Stimulated activated CD8-positive, alpha-beta memory T cell treated with anti-CD3 and anti-CD28 coated beads, Interleukin-12 subunit alpha, Interleukin-12 subunit beta, amount 100 ng/mL, for 1 hour (primary cell): ENCODE measurements at places on chromosomes 16 and 17.

DNA sequence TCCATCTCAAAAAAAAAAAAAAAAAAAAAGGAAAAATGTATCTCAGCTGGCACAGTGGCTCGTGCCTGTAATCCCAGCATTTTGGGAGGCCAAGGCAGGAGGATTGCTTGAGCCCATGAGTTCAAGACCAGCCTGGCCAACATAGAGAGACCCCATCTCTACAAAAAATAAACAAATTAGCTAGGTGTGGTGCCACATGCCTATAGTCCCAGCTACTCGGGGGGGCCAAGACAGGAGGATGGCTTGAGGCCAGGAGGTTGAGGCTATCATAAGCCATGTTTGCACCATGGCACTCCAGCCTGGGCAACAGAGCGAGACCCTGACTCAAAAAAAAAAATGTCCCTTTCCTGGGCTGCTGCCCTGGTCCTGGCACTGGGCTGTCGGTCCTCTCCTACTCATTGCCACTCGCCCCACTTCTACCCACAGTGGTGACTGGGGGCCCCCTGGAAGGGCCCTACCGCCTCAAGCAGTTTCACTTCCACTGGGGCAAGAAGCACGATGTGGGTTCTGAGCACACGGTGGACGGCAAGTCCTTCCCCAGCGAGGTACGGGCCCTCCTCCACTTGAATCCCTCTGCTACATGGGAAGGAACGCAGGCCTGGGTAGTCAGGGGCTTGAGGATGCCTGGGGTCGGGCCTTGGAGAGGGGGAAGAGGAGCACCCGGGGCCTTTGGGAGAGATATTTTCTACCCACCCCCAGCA, 6.1 kb downstream of the CA7 start:
- no peak for DNase-seq

DNA sequence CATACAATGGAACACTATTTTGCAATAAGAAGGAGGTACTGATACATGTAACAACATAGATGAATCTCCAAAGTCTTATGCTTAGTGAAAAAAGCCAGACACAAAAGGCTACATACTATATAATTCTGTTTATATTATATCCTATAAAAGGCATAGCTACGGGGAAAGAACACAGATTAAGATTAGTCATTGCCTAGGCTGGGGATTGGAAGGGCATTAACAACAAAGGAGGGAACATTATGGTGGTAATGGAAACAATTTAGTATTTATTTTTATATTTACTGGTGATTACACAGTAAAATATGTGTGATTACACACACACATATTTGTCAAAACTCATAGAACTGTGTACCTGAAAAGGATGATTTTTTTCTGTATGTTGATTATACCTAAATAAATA, 278.1 kb downstream of the ZFHX3 start:
- DNase-seq: no peak

DNA sequence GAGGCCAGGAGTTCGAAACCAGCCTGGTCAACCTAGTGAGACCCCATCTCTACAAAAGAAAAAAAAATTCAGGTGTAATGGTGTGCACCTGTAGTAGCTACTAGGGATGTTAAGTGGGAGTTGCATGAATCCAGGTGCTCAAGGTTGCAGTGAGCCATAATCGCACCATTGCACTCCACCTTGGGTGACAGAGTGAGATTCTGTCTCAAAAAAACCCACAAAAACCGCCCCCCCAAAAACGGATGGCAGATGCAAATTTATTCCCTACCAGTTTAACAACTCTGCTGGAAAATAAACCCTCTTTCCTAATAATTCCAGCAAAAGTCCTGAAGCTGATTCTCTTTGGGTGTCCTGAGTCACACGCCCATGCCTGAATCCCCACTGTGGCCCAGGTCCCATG, 140.3 kb downstream of the PRKCB start:
- no peak for DNase-seq

DNA sequence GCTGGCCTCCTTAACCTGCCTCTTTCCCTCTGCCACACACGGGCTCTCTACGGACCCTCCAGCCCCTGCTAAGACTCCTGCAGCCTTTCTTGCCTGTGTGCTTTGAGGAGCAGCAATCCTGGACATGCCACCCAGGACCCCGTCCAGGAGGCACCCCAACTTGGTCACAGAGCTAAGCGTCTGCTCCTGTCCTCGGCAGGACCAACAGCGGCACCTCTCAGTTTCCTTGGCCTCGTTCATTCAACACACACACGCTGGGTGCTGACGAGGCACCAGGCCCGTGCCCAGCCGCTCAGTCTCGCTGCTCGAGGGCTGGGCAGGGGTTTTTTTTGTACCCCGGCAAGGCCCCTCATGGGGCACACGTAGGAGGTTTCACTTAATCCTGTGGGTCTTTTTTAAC, 15.2 kb downstream of the RPH3AL start:
- no peak for DNase-seq

DNA sequence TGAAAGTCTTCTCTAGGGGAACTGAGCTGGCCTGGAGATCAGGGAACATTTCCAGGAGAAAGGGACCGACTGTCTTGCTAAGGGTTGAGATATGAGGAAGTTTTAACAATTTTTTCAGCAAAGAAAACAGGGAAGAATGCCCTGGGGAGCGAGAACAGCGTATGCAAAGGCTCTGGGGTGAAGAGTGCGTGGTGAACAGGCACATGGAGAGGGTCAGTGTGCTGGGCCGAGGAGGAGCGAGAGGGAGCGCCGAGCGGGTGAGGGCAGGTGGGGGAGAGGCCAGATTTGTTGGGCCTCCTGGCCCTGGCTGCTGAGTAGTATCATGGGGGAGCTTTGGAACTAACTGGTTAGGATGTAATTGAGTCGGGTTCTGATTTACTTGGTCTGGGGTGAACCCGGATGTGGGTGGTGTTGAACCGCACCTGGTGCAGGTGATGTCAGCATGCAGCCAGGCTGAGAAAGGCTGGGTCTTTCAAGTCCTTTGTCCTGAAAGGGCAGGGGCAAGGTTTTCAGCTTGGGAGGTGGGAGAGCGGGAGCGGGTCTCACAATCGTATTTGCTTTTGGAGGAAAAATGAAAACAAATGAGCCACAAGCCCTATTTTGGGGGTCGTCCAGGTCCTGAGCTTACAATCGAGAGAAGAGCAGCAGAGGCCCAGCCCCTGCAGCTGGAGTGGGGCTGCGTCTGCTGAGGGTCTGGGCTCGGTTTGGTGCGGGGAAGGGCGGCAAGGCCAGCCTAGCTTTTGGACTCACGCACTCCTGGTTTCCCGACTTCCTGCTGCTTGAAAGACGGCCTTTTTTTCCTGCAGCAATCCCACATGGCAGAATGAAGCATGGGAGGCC, 11.1 kb upstream of the WFDC1 start:
- DNase-seq: no peak

DNA sequence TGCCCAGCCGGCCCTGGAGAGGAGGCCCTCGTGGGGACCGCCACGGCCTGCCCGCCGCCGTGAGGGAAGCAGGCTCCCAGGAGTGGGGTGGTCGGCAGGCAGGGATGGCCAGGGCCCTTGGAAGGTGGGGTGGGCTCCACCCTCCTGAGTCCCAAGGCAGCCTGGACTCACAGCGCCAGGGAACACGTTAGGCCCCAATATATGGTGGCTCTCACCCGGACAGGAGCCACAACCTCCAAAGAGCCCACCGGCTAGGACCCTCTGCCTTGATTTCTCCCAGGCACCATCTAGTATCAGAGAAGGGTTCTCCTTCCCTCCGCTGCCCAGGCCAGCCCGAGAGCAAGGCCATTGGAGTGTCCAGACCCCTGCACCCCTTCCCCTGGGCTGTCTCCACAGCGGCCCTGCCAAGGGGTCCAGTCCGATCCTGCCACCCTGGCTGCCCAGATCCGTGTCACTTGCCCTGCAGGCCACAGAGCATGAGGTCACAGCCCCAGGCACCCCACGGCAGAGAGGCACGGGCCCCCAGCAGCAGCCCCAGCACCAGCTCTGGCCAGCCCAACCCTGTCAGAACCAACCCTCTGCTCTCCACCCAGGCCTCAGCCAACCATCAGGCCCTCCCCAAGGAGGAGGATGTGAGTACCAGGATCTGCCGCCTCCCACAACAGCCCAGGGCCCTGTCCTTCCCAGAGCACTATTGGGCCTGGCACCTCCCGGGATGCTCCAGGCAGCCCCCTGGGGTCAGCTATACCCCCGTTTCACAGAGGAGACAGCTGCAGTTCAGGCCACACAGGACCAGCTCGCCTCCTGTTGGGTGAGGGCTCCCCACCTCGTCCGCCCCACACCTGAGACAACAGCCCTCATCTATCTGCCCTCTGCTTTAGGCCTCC, 1.1 kb upstream of the AXIN1 start:
- DNase-seq: no peak

GRCh38 chr17:8621585-8621984, 8.9 kb downstream of the MYH10 start:
- DNase-seq: no peak

GRCh38 chr17:73901661-73902415, 257.6 kb upstream of the SDK2 start:
- no peak for DNase-seq

- DNase-seq: no peak
Measured at GRCh38 chr17:37025238-37025637, 76.5 kb downstream of the AATF start.
